ENCODE measurements at places on chromosomes 12 and 14.

DNA sequence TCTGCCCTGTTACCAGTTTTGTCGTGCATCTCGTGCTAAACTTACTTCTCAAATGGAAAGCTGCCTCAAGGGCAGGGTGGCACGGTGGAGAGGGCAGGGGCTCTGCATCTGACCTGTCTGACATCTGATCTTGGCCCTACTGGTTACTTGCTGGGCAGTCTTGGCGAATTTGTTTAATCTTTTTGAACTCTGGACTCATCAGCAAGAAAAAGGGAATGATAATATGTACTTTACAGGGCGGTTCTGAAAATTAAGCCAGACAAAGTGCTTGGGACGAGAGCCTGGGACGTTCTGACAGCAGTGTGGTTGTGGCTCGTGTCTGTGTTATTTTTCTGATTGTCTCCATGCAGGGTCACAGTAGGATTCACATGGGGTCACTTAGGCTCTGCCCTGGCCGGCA lies 659.3 kb downstream of the VRK1 start:
- peaks cover 2% of the 10 kb centered on the region for H3K27me3 ChIP-seq
- no peak for DNase-seq
- no peak overlapping the region for H3K27ac ChIP-seq
- no peaks in the 10 kb centered on the region for H3K36me3 ChIP-seq
- no peak overlapping the region for H3K4me3 ChIP-seq

DNA sequence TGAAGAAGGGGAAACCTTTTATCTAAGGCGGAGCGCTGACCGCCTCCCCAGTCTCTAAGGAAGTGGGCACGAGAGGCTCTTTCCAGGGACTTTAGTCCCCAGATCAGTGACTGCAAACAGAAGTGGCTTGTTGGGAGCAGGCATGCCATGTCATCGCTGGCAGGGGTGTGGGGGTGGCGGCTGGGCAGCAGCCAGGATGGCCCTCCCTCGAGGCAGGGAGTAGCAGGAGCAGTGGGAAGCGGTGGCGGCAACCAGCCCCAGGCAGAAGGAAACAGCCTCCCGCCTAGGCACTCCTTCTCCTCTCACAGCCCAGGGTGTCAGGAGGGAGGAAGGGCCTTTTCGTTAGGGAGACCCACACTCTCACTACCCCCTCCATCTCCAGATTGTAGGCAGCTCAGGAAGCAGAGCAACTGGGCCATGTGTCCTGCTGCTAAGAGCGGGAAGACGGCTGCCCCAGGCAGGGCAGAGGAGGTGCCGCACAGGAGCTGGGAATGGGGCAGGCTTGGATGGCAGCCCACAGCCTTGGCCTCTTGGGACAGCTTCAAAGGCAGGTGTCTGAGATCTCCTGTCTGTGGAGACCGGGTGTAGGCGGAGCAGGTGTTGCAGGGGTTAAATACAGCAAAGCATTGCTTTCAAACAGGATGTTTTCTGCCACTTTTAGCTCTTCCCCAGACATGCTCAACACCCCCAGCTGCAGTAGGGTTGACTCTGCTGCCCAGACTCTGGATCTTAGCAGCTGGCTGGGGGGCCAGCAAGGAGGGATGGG lies 21.8 kb downstream of the VDR start:
- H3K4me3 ChIP-seq: no peak overlapping the region
- DNase-seq: no peak
- no peaks in the 10 kb centered on the region for H3K36me3 ChIP-seq
- no peaks in the 10 kb centered on the region for H3K4me1 ChIP-seq
- no peak overlapping the region for H3K27ac ChIP-seq

DNA sequence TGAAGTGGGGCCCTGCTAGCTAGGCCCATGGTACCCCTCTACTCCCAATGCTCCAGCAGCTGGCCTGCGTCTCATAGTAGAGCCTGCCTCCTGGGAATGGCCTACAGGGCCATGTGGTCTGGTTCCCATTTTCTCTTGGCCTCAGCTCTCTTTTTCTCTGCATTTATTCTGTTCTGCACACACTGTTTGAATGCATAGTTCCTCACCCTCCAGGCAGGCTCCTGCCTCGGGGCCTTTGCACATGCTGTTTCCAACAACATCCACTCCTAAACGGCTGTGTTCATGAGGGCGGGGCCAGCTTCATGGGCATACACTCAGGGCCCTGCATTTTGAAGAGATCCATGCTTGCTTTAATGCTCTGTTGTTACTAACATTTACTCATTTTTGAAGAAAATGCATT lies 204.0 kb downstream of the ADGRD1 start:
- H3K36me3 ChIP-seq: no peaks in the 10 kb centered on the region
- DNase-seq: no peak
- no peaks in the 10 kb centered on the region for H3K4me1 ChIP-seq
- no peak overlapping the region for H3K27ac ChIP-seq

- no peak overlapping the region for H3K4me3 ChIP-seq
- no peaks in the 10 kb centered on the region for H3K27me3 ChIP-seq
- no peak for DNase-seq
- no peaks in the 10 kb centered on the region for H3K4me1 ChIP-seq
- H3K36me3 ChIP-seq: no peaks in the 10 kb centered on the region
Observed at GRCh38 chr14:62711351-62712023, 333.8 kb downstream of the KCNH5 start.

- no peaks in the 10 kb centered on the region for H3K36me3 ChIP-seq
- H3K4me1 ChIP-seq: peaks cover 15% of the 10 kb centered on the region
- DNase-seq: no peak
- H3K27me3 ChIP-seq: no peaks in the 10 kb centered on the region
- no peak overlapping the region for H3K27ac ChIP-seq
Observed at GRCh38 chr14:99812096-99812750, 19.0 kb downstream of the EML1 start.

DNA sequence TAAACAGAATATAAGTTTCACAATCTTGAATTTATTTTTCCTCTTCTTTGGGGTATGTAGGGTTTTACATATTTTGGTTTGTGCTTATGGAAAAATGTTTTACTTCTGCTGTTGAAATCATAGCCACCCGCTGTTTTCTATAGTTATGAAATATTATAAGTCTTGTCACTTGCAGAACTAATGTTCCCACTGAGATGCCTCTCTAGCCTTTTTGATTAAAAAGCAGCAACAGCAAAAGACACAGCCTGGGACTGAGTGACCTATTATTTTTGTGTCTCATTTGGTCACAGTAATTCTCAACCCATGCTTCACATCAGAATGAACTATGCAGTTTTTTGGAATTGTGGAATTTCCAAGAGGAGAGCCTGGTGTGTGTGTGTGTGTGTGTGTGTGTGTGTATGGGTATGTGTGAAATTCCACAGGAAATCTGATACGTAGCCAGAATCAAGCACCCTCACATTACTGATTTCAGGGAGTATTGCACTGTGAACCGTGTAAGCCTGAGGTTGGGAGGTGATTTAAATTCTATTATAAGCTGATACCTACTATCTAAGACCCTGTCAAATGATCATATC lies 55.7 kb upstream of the FRMD6 start:
- no peaks in the 10 kb centered on the region for H3K36me3 ChIP-seq
- no peak overlapping the region for H3K4me3 ChIP-seq
- H3K27ac ChIP-seq: no peak overlapping the region
- DNase-seq: no peak

- H3K36me3 ChIP-seq: no peaks in the 10 kb centered on the region
- no peak overlapping the region for H3K4me3 ChIP-seq
- H3K4me1 ChIP-seq: no peaks in the 10 kb centered on the region
- H3K27me3 ChIP-seq: no peaks in the 10 kb centered on the region
Observed at GRCh38 chr14:43285575-43285974, 1221.5 kb downstream of the FSCB start.
